ENCODE measurements at places on chromosomes 12 and 14. TPM values are rescaled to one million over a fixed set of nuclear protein-coding genes. Genes with fewer than 3 reads are reported as not detected.

CREBL2 gene
- 44.6 TPM for total RNA-seq

DIO3 gene
- 0.41 TPM for total RNA-seq

TMEM119 gene
- total RNA-seq = 4.1 TPM

E2F7 gene
- total RNA-seq = not detected

CMA1 gene
- not detected for total RNA-seq

IL26 gene
- not detected for total RNA-seq

IKZF4 gene
- 4.5 TPM for total RNA-seq

FLVCR2 gene
- total RNA-seq = 8.3 TPM

SERPINA12 gene
- not detected for total RNA-seq

GRCh38 chr14:96584199-96584906 lies 82.2 kb downstream of the PAPOLA start:
- H3K4me1 ChIP-seq = no peaks in the 10 kb centered on the region
- no peaks in the 10 kb centered on the region for H3K27me3 ChIP-seq
- H3K36me3 ChIP-seq = no peaks in the 10 kb centered on the region
- H3K27ac ChIP-seq = no peak overlapping the region

- no peaks in the 10 kb centered on the region for H3K27me3 ChIP-seq
- H3K27ac ChIP-seq = no peak overlapping the region
- no peaks in the 10 kb centered on the region for H3K36me3 ChIP-seq
- H3K4me1 ChIP-seq = no peaks in the 10 kb centered on the region
- no peak overlapping the region for H3K4me3 ChIP-seq
Observed at GRCh38 chr12:17793854-17794253, 296.1 kb downstream of the RERGL start.

DNA sequence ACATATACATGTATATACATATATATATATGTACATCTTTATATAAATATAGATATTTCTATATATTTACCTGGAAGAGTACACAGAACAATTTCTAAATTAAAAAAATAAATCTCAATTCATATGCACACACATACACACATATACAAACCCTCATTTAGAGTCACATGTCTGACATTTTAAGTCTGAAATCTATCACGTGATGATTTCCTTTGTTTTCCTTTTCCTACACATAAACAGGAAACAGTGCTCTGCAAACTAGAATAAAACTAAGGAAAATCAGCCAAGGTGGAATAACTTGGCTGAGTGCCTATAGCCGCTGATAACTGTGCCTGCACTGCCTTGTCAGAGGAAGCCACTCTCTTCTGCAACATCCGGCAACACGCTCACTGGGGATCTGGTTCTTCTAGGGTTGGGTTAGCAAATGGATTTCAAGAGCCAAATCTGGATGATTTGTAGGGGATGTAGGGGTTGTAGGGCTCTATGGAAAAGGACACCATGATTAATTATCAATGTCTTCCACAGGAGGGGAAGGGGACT lies 480.7 kb downstream of the TMEM132D start:
- no peak for DNase-seq
- no peaks in the 10 kb centered on the region for H3K27me3 ChIP-seq
- no peaks in the 10 kb centered on the region for H3K36me3 ChIP-seq
- no peaks in the 10 kb centered on the region for H3K4me1 ChIP-seq
- no peak overlapping the region for H3K4me3 ChIP-seq
- no peak overlapping the region for H3K27ac ChIP-seq

DNA sequence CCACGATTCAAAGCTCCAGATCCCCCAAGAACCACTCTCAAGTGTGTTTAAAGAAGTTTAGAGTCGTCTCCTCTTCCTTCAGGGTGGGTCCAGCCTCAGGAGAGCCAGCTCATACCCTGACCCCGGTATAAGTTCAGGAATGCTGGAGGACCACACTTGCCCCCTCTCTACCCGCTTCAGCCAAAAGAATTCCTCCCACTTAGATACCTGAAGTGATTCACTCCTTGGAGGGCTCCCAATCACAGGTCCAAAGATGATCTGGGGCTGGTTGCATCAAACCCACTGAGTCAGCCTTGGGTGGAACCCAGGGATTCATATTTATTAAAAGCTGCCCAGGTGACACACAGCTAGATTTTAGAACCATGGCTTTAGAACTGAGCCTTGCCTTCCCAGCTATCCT lies 133.5 kb upstream of the PARP11 start:
- no peak for DNase-seq
- no peaks in the 10 kb centered on the region for H3K36me3 ChIP-seq
- no peak overlapping the region for H3K4me3 ChIP-seq
- H3K4me1 ChIP-seq = no peaks in the 10 kb centered on the region
- H3K27me3 ChIP-seq = no peaks in the 10 kb centered on the region
- no peak overlapping the region for H3K27ac ChIP-seq

GRCh38 chr12:110224379-110225304 lies 56.4 kb upstream of the ATP2A2 start:
- no peak for DNase-seq
- no peaks in the 10 kb centered on the region for H3K36me3 ChIP-seq
- H3K27ac ChIP-seq = peak overlapping the region; percentile 67
- peak overlapping the region; percentile 64 for H3K4me3 ChIP-seq

DNA sequence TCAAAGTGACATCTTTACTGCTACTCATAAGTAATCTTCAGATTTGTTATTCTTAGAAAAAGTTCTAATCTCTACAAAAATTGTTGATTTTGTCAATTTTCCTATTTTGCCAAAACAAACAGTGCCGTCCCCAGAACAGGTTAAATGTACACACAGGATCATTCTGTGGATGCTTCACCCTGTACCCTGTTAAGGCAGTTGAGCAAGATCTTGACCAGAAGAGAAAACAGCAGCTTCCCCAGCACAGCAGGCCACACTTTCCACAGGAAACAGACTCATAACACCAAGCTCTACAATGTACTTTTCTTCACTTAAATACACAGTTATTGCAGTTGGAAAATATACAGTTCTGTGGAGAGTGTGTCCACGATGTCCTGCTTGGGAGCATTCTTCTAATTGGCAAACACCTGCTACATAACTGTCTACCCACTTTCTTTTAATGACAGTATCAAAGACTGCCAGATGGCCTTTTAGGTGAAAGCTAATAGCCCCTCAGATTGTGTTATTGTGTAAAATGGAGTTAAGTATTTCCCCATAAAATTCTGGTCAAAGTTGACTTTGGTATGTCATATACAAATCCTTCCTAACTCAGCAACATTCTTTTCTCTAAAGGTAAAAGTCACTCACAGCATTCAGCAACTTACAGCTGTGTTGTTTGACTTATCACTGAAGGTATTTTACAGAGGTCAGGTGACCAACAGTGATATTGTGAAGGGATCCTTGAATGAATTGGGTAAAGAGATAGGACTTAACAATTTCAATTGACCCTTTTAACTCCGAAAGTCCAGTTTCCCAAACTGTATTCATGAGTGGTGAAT lies 77.0 kb downstream of the SEC23A start:
- H3K27me3 ChIP-seq = no peaks in the 10 kb centered on the region
- no peak for DNase-seq
- H3K27ac ChIP-seq = no peak overlapping the region

- H3K36me3 ChIP-seq = no peaks in the 10 kb centered on the region
- H3K4me1 ChIP-seq = no peaks in the 10 kb centered on the region
- H3K27me3 ChIP-seq = no peaks in the 10 kb centered on the region
- no peak for DNase-seq
Observed at GRCh38 chr14:72201645-72202044, 269.4 kb downstream of the RGS6 start.

GRCh38 chr12:130825771-130826150 lies 13.3 kb downstream of the STX2 start:
- no peak overlapping the region for H3K27ac ChIP-seq
- H3K4me1 ChIP-seq = peaks cover 3% of the 10 kb centered on the region
- no peak overlapping the region for H3K4me3 ChIP-seq
- H3K27me3 ChIP-seq = no peaks in the 10 kb centered on the region
- no peak for DNase-seq
- peaks cover 2% of the 10 kb centered on the region for H3K36me3 ChIP-seq

GRCh38 chr14:83561261-83561660 lies 1968.7 kb upstream of the FLRT2 start:
- H3K4me3 ChIP-seq = no peak overlapping the region
- H3K27me3 ChIP-seq = no peaks in the 10 kb centered on the region
- no peaks in the 10 kb centered on the region for H3K36me3 ChIP-seq
- DNase-seq = no peak

DNA sequence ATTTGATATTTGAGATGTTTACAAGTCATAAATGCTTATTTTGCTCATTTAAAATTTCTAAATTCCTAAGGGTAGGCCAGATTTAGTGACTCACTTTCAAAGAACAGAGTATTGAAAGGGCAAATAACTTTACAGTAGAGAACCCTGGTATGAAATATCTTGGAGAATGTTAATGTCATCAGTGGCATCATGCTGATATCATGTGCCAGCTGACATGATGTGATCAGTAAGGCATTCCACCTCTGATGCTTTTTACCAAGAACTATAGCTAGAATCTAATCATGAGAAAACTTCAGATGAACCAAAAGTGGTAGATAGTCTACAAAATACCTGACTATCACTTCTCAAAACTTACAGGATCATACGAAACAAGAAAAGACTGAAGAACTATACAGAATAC lies 2.9 kb upstream of the FLRT2 start:
- DNase-seq = no peak
- no peak overlapping the region for H3K27ac ChIP-seq
- no peaks in the 10 kb centered on the region for H3K36me3 ChIP-seq
- no peaks in the 10 kb centered on the region for H3K27me3 ChIP-seq
- H3K4me1 ChIP-seq = peaks cover under 1% of the 10 kb centered on the region
- no peak overlapping the region for H3K4me3 ChIP-seq

DNA sequence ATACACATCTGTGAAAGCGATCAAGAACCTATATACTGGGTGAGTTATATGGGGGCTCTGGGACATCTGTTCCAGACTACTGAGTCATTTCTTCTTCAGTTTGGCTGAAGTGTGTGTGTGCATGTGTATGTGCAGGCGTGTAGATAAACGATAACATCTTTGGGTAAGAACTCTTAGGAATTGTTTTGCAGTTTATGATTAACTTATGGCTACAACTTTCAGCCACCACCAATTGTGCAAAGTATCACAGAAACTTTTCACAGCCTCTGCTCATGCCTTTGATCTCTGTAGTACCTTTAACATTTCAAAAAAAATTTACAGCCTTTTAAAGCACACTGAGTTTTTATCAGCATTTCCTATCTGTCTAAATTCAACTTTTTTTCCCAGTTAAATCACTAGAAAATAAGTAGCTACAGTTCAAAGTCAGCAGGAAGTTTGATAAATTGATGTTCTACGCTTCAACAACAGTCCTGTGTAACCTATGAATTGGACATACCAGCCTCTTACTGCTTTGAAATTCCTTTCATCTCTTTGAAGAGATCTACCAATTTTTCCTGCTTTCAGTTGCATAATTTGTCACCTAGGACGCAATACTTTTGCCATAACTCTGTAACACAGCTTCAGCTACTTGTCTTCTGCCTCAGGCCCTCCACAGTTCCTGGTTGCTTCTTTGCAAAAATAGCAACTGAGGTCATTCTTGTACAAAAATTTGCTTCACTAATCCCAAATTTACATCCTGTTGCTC lies 43.0 kb downstream of the PPM1H start:
- H3K27me3 ChIP-seq = no peaks in the 10 kb centered on the region
- no peaks in the 10 kb centered on the region for H3K36me3 ChIP-seq
- no peak for DNase-seq
- no peak overlapping the region for H3K4me3 ChIP-seq
- H3K4me1 ChIP-seq = no peaks in the 10 kb centered on the region
- H3K27ac ChIP-seq = no peak overlapping the region

- no peaks in the 10 kb centered on the region for H3K27me3 ChIP-seq
- H3K4me3 ChIP-seq = no peak overlapping the region
- H3K4me1 ChIP-seq = peaks cover 93% of the 10 kb centered on the region
- no peak for DNase-seq
Observed at GRCh38 chr14:73742520-73743238, 28.5 kb upstream of the PNMA1 start.

DNA sequence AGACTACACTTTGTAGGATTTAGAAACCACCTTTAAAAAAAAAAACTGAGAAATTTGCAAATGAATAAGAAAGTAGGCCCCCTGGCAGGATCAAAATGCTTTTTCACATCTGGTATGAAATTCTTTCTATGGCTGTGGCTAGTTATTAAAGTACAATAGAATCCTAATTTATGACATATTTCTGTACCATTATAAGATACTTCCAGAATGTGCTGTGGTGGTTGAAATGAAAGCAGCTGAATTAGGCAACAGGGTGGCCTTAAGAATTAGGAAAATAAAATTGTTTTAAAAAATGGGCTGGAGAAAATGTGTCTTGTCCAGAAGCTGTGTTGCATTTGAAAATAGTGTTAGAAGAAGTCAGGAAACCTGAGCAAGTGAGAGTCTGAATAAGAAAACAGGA lies 85.9 kb upstream of the PDE3A start:
- H3K27me3 ChIP-seq = no peaks in the 10 kb centered on the region
- no peak for DNase-seq
- no peaks in the 10 kb centered on the region for H3K36me3 ChIP-seq
- no peaks in the 10 kb centered on the region for H3K4me1 ChIP-seq

- DNase-seq = no peak
- H3K36me3 ChIP-seq = no peaks in the 10 kb centered on the region
- no peak overlapping the region for H3K4me3 ChIP-seq
- H3K4me1 ChIP-seq = no peaks in the 10 kb centered on the region
Observed at GRCh38 chr12:30858471-30858870, 68.1 kb upstream of the TSPAN11 start.

DNA sequence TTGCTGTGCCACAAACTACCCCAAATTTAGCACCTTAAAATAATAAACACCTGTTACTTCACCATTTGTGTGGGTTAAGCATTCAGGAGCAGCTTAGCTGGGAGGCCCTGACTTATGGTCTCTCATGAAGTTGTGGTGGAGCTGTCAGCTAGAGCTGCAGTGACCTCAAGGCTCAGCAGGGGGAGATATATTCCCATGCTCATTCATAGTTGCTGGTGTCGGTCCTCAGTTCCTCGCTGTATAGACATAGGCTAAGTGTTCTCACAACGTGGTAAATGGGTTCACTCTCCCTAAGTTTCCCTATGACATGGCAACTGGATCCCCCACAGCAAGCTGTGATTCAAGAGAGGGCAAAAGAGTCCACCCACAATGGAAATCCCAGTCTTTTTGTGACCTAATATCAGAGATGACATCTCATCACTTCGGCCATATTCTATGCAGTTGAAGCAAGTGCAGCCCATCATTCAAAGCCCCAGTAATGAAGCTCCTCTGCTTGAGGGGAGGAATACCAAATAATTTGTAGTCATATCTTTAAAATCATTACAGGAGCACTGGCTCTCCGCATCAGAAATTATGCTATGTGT lies 41.1 kb downstream of the PRB3 start:
- H3K36me3 ChIP-seq = no peaks in the 10 kb centered on the region
- no peak overlapping the region for H3K27ac ChIP-seq
- H3K4me3 ChIP-seq = no peak overlapping the region

- peak overlapping the region; percentile 87 for H3K4me3 ChIP-seq
- peaks cover 39% of the 10 kb centered on the region for H3K4me1 ChIP-seq
- no peaks in the 10 kb centered on the region for H3K36me3 ChIP-seq
- no peaks in the 10 kb centered on the region for H3K27me3 ChIP-seq
- DNase-seq = no peak
Observed at GRCh38 chr12:31728289-31728916, 418 bp downstream of the AMN1 start.

DNA sequence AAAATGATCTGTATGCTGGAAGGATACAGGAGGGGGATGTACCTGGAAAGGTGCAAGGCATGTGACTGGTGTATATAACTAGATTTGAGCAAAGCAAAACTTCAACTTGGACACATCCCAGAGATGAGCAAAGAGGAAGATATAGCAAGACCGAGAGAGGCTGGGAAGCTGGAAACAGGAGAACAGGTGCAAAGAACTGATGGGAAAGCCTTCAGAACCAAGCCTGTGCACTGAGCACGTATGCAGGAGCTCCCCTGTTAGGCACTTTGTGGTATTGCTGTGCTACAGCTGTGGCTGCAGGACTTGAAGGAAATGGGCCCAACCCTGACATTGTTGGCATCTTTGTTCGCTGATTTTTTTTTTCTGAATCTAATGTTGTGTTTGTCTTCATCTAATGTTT lies 120.7 kb upstream of the PWP1 start:
- no peak for DNase-seq
- H3K36me3 ChIP-seq = no peaks in the 10 kb centered on the region
- H3K27me3 ChIP-seq = no peaks in the 10 kb centered on the region
- H3K27ac ChIP-seq = no peak overlapping the region
- no peak overlapping the region for H3K4me3 ChIP-seq

All from thoracic aorta (tissue), 2 donors.